ENCODE measurements at places on chromosomes 3 and 15.

GRCh38 chr3:194376241-194376560 lies 6.7 kb upstream of the LRRC15 start:
- DNase-seq, result no peak

DNA sequence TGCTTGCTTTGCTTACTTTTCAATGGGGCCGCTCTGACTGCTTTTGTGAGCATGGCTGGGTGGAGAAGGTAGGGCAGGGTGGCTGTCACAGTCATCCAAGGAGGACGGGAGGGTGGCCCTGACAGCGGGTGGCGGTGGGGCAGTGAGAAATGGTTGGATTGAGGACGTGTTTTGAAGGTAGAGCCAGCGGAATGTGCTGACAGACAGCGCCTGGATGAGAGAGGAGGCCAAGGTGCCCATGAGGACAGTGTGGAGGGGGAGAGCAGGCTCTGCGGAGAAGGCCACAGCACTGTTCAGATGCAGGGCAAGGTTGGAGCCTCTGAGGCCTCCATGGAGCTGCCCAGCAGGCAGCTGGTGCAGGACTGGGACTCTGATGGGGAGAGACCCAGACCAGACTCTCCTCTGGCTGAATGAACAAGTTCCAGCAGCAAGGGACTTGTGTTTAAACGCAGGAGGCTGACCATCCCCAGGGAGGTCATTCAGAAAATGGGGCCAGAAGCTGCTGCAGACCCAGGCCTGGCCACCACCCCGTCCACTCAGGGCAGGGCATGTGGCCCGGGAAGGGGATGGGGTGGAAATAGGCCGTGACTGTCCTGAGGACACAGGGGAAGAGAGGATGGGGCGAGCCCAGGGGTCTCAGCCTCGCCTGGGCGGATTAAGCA lies 120.3 kb upstream of the PRR20G start:
- no peak for DNase-seq

GRCh38 chr15:96362755-96363651 lies 32.5 kb downstream of the NR2F2 start:
- DNase-seq, result no peak

DNA sequence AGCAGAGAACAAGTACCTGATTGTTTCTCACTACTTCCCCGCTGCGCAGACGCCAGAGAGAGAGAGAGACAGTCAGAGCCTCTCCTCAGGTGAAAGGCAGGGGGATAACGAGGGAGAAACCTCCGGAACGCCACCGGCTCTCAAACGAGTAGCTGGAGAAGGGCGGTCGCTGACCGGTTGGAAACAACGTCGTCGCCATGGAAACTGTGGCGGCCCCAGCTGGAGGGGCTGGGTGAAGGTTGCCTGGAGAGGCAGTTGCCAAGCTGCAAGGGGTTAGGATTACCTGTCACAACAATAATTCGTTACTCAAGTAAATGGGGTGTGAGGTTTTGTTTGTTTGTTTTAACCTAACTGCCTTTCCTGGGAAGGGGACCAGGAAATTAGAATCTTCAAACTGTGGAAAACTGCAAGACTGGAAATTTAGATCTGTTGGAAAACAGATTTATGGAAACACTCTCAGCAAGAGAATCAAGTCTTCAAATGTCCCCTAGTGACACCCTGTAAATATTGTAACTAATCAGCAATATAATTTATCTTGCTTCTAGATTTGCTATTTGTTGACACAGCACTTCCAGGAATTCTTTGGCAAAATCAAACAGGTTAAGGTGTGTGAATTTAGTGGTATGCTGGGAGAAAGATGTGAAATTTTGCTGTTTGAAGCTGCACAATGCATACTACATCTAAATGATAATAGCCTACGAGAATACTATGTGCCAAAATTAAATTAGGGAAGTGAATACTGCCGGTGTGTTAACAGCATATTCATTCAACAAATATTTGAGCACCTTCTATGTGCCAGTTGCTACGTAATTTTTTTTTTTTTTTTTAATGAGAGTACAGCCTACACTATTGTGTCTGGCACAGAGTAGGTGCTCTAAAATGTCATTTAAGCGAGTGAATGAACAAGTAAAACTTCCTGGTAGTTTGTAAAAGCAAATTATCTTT lies at the start of gene DNAH12:
Gene DNAH12, minus strand, starts transcription at position 164 of the 945 bp plus-strand sequence. CDS start 1,474 bp downstream, outside the sequence.
- no peak for DNase-seq

GRCh38 chr3:101819649-101820206 lies 29.6 kb upstream of the NFKBIZ start:
- DNase-seq, result no peak

- DNase-seq, result peak; percentile 18
Measured at GRCh38 chr3:169029674-169030285, 633.7 kb downstream of the MECOM start.

DNA sequence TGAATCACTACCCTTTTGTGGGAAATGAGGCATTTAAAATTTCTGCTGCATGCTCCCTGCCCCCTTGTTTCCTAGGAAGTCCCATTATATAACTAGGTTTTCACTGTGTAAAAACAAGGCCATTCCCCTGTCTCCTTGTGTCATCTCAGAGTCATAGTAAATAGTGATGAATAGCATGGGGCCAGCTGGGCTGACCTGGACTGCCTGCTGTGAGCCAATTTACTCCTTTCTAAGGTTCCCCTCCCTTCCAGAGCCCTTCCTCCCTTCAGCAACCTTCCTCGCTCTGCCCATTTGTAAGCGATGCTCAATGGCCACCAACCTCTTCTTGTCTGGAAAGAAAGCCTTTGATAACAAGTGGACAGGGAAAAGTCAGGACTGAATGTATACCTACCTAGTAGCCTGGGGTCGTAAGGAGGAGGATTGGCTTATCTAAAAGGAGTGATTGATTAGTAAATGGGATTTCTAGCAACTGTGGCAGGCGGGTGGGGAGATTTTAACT lies 11.7 kb downstream of the ITGA11 start:
- DNase-seq, result no peak

- no peak for DNase-seq
Measured at GRCh38 chr3:48141604-48142137, 46.5 kb downstream of the CDC25A start.

DNA sequence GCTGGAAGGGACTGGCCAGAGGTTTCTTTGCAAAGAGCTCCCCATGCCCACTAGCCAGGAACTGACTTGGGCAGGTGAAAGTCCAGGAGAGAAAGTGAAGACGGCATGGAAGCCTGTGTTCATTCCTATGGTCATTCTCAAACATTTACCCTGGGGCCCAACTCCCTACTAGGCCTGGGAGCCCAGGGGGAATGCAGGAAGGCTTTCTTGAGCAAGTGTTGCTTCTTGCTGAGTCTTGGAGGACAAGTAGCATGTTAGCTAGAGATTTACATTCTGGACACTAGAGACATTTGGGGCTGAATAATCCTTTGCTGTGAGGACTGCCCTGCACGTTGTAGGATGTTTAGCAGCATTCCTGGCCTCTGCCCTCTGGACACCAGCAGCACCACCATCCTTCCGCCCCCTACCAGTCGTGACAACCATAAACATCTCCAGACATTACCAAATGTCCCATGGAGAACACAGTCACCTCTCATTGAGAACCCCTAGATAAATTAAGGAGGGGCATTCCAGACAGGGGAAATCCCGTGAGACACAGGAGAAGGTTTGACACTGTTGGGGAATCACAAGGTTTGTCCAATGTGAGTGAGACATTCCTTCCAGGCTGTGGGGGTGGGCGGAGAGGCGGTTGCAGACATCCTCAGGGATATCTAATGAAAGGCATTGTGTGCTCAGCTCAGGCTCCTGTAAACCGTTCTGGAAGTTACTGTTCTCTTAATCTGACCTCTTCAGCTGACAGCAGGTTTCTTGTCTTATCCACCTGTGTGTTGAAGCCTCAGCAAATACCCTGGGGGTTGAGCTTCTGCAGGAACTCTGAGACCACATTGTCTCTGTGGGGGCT lies 236.2 kb downstream of the TLE3 start:
- DNase-seq, result peak; percentile 26

DNA sequence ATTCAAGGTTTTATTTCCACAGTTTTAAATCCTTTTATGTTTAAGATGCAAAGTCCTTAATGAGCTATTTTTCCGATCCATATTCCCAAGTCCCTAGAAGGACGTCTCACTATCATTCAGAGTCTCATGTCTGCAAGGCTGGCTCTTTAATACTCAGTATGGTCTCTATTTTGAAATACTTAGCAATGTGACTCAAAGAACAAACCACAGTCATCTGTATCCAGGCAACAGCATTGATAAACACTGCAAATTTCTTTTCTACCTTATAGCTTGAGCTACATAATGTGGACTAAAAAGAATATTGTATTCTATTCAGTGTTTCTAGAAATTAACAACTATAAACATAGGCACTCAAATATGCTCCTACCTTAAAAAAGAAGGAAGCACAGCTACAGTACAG lies 588.3 kb upstream of the NAALADL2 start:
- DNase-seq, result no peak

DNA sequence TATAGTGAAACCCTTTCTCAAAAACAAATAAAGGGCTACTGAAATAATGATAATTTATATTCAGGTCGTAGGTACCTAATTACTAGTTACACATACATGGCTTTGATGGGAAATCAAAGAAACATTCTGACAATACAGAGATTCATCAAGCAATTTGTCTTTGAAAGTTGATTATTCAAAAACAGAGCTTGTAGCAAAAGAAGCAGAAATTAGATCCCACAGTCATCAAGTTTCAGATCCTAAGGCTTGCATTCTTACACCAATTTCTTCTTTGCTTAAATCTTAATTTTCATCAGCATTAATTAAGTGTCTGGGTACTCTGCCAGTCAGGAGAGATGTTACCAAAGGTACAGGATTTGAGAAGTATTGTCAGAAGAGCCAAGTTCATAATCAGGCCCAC lies 1.5 kb upstream of the HEXA start:
- DNase-seq, result no peak

DNA sequence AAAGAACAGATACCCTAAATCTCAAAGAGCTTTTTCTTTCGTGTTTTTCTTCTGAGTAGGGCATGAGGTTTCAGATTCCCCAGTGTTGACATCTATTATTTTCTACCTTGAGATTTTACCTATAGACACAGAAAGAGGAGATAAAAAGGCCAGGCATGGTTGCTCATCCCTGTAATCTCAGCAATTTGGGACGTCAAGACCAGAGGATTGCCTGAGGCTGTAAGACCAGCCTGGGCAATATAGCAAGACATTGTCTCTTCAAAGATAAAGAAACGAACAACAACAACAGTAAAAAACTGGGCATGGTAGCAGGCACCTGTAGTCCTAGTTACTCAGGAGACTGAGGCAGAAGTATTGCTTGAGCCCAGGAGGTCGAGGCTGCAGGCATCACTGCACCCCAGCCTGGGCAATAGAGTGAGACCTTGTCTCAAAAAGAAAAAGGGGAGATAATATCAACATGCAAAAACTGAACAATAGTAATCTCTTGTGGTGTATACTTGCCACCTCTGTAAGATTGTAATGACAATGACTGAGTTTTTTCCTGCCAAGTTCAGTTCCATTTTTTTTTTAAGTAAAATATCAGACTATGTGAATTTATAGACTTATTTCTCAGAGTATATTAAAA lies 71.3 kb downstream of the MBNL1 start:
- no peak for DNase-seq

GRCh38 chr3:27685474-27685873 lies 36.6 kb downstream of the EOMES start:
- no peak for DNase-seq

GRCh38 chr15:95541301-95541700 lies 789.2 kb upstream of the NR2F2 start:
- DNase-seq, result no peak

DNA sequence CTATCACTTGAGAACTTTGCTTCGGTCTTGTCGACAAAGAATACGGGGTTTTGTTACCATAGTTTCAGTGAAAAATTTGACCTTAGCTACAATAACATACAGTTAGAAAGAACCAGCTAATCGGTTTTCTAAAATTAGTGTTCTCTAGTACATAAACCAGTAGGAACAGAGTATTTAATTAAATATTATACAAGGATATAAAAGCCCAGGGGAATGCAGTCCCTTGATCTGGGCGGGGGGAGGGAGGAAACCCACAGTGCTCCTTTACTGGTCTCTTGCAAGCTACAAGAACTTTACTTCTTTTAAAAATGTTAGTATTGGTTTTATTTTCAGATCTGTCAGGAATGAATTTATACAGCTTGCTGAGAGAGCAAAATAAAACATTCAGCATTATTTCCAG lies 41.8 kb downstream of the ITPR1 start:
- no peak for DNase-seq

- DNase-seq, result no peak
Measured at GRCh38 chr3:46353647-46354410, at the start of gene CCR2. Gene CCR2, plus strand, starts transcription at chr3:46354111. Its CDS starts 3,417 bp downstream, at chr3:46357528.

DNA sequence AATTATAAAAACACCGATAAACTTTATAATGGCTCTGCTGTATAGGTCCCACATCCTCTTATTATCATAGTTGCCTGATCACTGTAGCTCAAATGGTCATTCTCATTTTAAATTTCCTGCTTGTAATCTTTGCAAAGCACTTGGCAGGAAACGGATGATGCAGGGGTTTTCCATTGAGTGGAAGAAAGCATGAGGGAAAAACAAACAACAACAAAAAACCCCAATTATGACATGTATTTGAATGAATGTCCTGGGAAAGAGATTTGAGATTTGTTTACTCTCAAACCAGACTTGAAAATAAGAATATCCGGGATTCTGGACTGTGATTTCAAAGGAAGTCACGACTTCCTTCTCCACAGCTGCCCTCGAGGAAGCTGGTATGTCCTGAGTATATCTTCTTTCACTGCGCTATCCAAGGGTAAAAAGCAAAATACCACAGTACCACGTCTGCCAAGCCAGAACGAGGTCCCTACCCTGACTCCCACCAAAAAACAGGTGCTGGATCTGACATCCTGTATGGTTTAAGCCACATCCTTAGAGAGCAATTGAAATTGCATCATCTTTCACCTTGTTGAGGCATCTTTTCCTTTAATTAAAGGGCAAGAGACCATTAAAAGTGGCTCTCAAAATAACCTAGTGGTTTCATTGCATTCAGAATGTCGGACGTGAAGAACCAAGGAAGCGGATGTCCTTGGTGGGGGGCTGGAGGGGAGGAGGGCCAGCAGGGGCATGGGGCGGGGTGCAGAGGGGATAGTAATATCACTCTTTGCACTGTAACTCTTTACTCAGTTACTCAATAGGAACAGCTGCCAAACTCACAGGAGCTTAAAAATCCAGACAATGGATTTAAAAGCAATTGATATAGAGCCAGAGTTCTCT lies 13.5 kb upstream of the TIPIN start:
- DNase-seq, result no peak

DNA sequence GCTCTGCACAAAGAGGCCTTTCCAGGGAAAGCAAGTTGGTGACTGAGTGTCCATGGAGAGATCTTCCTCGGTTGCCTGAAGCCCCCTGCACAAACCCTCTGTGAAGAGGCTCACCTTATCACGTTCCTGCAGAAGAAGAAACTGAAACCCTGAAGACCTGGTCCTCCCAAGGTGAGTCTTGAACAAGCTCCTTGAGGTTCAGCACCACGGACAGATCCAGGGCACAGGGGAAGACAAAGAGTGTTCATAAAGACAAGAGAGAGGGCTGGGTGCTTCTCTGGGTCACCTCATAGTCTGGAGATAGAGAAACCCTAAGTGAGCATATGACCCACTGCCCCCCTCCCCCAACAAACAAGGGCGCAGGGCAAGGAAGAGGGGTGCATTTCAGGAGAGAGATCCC lies 21.7 kb upstream of the TBC1D21 start:
- DNase-seq, result peak; percentile 10

DNA sequence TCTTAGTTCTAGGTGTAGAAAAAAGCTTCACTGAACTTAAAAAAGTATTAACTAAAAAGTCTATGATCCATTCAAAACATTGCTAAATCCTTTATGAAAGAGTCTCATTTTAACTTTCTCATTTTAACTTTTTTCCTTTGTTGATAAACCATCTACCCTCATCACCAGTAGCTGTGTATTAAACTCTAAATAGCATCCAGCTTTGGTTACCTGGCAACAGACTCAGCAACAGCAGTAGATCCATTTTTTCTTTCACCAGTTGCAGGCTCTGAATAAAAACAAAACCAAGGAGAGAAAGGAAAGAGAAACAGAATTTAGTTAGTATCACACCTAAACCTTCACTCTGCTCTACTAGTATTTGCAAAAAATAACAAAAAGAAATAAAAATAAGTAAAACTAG lies 51.6 kb downstream of the TP53BP1 start:
- peak; percentile 57 for DNase-seq

Measured in RCC 7860 (cell line).